ENCODE measurements at places on chromosomes 7 and 10. TPM values are rescaled to one million over a fixed set of nuclear protein-coding genes. Genes with fewer than 3 reads are reported as not detected.

DNA sequence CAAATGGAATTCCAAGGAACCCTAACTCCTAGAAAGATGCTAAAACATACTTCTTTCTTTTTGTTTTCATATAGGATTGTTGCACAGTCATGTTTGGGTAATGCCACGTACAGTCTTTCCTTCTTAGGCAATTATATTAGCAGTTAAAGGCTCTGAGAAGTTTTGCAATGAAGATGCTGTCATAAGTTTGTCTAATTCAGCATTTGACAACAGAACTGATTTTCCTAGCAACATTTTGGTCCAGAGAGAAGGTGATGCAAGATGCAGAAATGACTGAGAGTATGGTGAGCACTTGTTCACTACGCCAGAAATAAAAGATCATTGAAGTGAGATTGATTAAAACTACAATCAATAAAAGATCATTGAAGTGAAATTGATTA, 184.0 kb upstream of the PLXNA4 start:
- no peak for DNase-seq

DNA sequence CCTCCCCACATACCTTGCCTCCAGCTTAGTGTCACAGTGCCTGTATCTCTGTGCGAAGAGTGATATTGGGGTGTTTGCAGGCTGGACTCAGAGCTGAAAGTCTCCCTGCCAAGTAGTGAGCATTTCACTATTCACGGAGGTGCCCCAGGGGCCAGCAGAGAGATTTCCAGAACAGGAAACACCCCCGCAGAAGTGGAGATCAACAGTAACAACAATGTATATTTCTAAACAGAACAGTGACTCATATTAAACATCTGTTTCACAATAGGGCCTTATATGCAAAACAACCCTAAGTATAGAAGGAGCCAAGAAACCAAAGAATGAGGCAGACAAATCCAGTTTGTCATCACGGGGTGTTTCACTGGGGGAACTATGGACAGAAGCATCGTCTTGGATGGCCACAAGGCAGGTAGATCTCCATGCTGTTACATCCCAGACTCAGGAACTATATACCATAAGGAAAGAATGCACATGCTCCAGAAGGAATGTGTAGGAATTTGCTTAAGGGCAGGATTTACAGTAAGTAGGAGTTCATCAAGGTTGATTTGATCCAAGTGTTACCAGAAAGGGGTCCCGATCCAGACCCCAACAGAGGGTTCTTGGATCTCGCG, 29.3 kb upstream of the CCL24 start:
- no peak for DNase-seq

- peak; percentile 72 for DNase-seq
Observed at GRCh38 chr10:132158823-132159222, 27.9 kb upstream of the DPYSL4 start.

DNA sequence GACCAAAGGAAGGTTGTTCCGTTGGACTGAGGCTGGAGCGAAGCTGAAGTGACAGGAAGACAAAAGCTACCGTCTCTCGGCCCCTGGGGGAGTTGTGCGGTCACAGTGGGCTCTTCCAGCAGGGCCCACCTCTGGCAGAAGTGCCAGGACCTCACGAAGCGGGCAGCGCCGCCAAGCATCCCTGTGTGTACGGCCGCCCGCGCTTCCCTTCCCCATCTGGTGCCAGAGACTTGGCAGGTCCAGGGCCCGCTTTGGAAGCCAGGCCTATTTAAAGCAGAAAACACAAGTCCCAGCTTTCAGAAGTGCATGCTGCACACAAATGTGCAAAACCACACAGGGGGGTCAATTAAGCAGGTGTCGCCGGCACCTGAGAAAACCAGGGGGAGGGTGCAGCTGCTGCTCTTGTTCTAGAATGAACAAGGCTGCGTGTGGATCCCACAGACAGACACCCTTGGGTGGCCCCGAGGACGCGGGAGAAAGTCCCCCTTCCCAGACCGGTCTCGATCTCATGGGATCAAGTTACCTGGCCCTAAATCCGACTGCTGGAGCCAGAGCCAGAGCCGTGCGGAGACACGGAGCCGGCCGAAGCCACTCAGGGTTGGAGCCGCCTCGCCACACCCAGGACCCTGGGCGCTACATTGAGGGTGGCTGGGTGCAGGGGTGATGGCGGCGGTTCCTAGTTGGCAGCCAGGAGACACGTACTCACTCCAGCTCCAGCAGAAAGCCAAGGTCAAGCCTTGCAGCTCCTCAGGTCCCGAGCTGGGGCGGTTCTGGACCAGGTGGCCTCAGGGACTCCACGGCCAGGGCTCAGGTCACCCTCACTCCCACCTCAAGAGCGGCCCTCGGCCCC, 51.8 kb upstream of the PPP2R2D start:
- no peak for DNase-seq

DNA sequence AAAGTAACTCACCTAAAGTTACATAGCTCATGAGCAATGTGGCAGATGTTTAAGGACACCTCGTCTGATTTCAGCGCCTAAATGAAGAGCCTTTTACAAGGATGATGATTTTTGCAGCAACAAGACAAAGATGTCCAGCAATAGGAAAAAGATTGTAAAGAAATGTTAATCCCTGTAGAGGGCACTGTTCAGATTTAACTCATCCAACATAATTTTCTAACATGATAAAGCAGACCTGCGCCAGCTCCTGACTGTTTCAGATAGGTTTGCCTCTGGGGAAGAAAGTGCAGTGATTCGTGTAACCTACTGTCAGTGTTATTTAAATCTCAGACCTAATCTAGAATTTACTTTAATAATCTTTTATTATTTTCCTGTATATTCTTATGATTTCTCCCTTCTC, 595.2 kb downstream of the AUTS2 start:
- DNase-seq: no peak

DNA sequence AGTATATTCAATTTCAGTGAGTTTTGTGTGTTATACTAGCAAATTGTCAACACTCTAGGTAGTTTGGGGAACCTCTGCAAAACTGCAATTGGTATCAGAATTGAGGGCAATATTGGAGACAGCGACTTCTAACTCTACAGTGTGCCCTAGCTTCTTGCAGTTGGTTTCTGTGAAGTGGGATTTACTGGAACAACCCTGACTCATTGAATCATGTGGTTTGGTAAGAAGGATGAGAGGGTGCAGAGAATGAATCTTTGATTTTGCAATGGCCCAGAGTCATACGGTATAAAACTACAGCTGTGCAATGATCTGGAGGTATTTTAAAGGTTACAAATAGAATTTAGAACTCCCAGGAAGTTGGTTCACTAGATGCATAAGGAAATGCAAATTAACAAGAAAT, 129.1 kb upstream of the PPP1R3A start:
- peak; percentile 0 for DNase-seq

GRCh38 chr7:130441408-130441869, 623 bp upstream of the CEP41 start:
- DNase-seq: no peak

GRCh38 chr7:134792968-134793367, 13.5 kb downstream of the CALD1 start:
- DNase-seq: no peak

GRCh38 chr10:114442091-114442630, 37.9 kb upstream of the AFAP1L2 start:
- no peak for DNase-seq

DNA sequence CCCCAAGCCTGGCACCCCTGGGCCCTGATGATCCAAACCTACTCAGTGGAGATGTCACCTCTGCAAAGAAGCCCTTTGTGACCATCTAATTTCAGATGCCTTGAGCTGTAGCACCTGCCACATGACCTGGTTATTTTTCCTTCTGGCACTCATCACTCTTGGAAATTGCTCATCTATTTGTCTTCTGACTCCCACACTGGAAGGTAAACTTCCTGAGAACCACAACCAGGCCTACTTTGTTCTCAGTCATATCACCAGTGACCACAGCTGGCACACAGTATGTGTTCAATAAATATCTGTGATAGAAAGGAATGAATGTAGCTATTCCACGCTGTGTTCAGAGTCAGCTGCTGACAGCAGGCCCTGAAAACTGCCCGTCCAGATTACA, 97.1 kb downstream of the SH3PXD2A start:
- DNase-seq: no peak

DNA sequence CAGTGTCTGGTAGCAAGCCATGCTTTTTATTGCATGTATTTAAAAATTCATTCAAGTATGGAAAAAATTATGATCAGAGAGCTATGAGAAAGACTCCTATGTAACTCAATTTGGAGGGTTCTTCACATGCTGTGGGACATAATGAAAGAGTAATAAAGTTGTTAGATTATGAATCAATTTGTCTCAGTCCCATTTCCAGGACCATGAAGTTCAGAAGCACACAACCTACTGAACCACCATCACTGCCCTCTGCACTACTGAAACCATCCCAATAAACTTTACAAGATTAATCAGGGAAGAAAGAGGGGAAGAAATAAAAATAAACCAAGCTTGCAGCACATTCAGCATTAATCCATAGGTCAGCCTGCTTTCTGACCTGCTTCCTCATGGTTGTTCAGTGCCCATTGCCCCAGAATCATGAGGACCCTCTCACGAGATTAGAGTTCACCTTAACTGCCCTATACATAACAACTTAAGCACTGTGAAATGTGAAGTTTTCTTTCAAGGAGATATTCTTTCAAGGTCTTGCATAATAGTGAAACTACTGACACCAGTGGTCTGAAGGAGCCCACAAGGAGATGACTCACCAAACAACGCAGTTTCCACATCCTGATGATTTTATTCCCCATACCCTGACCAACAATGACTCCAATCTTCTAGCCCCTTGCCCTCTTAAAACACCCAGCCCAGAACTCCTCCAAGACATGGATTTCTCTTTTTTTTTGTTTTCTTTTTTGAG, 171.5 kb upstream of the ADCY1 start:
- no peak for DNase-seq

DNA sequence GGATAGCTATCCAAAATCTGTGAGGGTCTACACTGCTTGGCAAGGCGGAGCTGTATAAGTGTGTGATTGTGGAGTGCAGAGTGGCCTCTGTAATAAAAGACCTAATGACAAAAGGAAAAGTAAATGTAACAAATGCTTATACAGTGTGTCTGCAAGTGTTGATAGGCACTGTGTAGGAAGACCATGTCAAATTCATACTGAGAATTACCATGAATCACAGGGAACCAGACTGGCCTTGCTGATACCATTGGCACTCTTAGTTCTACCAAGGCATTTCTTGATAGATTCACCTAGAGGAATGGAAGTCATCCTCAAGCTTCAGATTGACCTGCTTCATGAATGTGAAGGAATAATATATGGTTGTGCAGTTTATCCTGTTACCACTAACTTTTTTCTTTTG, 58.8 kb downstream of the CYCS start:
- DNase-seq: no peak

GRCh38 chr7:94350734-94351133, 44.0 kb upstream of the COL1A2 start:
- DNase-seq: no peak

DNA sequence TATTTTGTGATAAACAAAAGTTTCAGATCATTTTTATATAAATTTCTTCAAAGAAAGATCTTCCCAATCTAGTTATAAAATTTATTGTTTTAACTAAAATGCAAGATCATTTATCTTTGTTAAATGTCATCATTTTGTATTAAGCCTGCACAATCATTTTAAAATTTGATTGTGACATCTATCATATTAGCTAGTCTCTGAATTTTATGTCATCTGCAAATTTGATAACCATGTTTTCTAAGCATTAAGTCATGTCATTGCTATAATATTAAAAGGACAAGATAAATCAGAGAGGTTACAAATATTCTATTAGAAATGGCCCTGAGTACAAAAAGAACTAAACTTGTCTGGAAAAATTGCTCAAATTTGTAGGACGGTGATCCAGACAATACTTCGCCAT, 175.9 kb downstream of the PTN start:
- no peak for DNase-seq

- no peak for DNase-seq
Observed at GRCh38 chr7:113338071-113338696, 219.8 kb upstream of the SMIM30 start.

DNA sequence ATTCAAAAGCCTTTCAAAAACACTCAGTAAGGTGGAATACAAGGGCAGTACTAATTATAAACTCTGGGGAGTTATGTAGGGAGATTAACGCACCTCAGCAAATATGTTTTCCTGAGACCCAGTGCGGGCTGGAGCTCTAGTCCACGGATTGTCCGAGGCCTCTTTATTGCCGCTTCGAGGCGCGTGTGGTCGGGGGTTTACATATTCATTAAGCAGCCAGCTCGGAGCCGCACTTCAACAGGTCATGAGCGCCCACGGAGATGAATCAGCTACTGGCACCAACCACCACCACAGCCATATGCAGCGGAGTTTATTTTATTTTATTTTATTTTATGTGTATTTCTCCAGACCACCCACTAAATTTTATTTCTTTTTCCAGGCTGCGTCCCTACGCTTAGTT, 195.9 kb upstream of the ADARB2 start:
- no peak for DNase-seq

GRCh38 chr7:149254181-149254858, 7.7 kb upstream of the ZNF783 start:
- DNase-seq: no peak

GRCh38 chr10:86329093-86329710, 37.4 kb downstream of the GRID1 start:
- no peak for DNase-seq

DNA sequence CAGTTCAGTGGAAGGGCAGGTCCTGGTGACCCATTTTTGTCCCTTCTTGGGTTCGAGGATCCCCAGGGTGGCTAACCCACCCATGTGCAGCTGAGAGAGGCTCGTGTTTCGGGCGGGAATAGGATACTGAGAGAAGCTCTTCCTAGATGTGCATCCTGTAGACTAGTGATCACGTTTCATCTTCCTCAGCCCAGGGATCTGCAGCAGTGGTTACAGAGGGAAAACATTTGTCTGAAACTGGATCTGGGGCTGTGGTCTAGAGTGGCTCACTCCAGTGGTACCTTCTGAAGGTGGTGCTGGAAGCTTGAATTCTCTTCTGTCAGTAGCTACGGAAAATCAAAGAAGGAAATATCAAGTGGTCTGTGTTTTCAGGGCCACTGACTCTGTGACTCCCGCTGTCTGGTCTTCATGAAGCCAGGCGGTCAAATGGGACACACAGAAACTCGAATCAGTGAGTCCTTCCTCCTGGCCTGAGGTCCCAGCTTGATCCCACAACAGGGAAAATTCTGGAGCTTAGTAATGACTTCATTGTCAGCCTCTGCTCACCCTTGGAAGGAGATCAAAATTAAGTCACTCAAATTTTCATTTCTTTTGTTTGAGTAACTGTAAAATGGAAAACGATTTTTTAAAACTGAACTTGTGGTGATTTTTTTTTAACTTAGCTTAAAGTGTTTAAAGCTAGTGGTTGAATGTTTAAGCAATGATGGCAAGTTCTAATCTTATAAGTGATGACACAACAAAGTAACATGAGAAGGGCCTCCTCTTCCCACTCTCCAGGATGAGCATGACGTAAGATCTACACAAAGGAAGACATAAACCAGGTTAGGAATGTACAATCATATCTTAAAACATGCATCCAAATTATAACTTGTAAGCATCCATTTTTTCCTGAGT, 469.3 kb upstream of the KLF6 start:
- DNase-seq: no peak

GRCh38 chr7:85290269-85290668, 103.4 kb upstream of the SEMA3D start:
- DNase-seq: no peak

Gene CPED1
- 0.32 TPM for total RNA-seq

Gene NRP1
- total RNA-seq: 1.6 TPM

Gene FAM221A
- 6.8 TPM for total RNA-seq

Gene PI4K2A
- total RNA-seq: 9.8 TPM

Gene CYP2W1
- total RNA-seq: not detected

Gene MINDY4
- 1.2 TPM for total RNA-seq

Gene BLNK
- total RNA-seq: not detected

Gene ST8SIA6
- 0.58 TPM for total RNA-seq

Gene SPDYE3
- total RNA-seq: not detected

All from CD4-positive, alpha-beta memory T cell (primary cell).